Stimulated activated naive CD8-positive, alpha-beta T cell treated with anti-CD3 and anti-CD28 coated beads, Interleukin-15, amount 100 ng/mL, for 72 hours (primary cell): ENCODE measurements at places on chromosomes 13 and 19.

- peak; percentile 37 for DNase-seq
Observed at GRCh38 chr13:78978381-78978998, 319.5 kb upstream of the OBI1 start.

- DNase-seq, result no peak
Observed at GRCh38 chr13:65606622-65607021, 1623.5 kb downstream of the PCDH9 start.

DNA sequence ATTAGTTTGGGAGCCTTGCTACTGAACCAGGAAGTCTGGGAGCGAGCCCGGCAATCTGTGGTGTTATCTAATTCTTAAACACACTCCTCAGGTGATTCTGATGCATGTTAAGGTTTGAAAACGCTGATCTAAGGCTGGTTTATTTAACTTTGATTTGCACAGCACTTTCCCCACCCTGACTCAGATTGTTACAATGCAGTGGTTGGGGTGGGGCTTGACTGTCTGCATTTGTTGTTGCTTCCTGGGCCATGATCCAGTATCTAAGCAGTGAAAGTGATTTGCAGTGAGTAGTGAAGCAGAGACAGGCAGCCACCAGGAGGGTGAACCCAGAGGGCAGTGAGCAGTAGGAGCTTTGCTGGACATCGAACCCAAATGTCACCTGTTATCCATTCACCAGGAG, 81.6 kb upstream of the ARGLU1 start:
- no peak for DNase-seq

DNA sequence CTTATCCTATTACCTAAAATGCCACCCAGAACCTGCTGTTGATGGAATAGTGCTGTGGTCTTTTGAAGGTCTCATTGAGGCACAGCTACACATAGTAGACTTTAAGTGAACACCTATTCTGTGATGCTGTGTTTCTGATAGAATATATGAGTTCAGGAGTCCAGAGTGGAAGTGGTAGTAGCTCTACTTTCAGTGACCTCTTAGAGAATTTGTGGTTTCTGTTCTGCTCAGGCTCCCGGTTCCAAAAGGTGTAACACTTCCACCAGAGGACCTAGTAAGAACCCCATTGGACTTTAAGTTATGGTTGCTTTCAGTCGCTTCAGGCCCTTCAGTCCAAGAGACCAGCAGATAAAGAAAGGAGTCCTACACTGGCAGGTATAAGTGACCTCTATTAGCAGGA, 11.4 kb upstream of the MYCBP2 start:
- no peak for DNase-seq

DNA sequence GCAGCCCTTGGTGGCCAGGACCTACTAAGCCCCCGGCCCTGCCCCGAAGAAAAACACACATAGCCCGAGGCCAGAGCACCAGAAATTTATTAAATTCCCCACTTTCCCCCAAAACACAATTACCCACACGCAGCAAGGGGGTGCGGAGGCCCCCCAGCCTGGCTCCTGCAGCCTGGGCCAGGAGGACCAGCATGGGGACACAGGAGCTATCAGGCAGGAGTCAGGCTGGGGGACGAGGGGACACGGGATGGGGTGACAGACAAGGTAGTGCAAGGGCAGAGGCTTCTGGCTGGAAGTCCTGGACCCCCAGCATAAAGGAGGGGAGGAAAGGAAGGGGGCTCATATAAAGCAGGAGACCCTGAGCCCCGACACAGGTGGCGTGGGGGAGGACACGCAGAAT, 3.1 kb downstream of the RNU6-9 start:
- DNase-seq, result no peak

GRCh38 chr13:43802511-43802910, 15.7 kb upstream of the ENOX1 start:
- no peak for DNase-seq

DNA sequence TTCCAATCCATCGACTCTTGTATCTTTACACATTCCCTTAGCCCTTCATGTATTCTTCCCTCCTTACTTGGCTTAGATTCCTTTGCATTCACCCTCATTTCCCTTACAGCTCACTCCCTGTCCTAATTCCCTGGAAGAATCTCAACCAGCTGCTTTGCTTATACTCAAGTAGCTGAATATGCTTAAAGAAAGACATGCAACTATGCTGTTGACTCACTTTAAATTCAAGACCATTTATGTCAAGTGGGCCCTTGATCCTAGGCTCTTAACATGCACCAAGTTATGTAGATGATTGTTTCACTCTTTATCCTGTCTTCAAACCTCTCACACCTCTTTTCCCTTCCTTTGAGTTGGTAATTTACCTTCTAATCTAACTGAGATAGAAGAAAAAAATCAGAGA, 7.4 kb downstream of the CCDC122 start:
- DNase-seq, result no peak

GRCh38 chr19:57570707-57571106, 8.0 kb downstream of the ZNF416 start:
- DNase-seq, result no peak

GRCh38 chr19:31890230-31890629, 455.2 kb upstream of the ZNF507 start:
- no peak for DNase-seq

DNA sequence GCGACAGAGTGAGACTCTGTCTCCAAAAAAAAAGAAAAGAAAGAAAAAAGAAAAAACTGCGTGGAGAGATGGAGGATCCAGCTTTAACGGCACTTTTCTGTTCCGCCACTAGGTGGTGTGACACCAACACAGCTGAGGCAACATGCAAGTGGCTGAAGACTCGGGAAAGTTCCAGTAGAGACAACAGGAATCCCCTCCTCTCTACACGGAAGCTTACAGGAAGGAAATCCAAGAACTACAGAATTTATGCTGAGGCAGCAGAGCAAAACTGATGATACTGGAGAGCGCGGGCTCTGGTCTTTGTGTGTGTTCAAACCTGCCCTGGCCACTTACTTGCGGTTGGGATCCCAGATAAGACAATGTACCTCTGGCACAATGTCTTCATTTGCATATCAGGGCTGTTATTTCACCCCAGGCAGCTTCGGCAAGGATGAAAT, 9.9 kb downstream of the RANBP3 start:
- peak; percentile 58 for DNase-seq

DNA sequence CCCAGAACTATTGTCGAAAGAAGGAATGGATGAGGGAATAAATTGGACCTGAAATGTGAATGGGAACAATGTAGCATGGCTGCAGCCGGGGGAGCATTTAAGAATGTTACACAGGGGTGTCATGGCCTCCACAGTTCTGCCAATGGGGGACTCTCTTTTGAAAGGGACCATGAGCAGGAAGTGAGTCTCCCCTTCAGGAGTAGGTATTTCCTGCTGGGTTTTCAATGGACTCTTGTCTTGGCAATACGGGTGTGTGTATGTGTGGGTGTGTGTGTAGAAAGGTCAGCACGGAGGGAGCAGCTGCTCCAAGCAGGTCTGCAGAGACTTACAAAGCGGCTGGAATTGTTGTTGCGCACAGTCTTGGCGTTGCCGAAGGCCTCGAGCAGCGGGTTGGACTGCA, 24.4 kb downstream of the MYO1F start:
- DNase-seq, result no peak

DNA sequence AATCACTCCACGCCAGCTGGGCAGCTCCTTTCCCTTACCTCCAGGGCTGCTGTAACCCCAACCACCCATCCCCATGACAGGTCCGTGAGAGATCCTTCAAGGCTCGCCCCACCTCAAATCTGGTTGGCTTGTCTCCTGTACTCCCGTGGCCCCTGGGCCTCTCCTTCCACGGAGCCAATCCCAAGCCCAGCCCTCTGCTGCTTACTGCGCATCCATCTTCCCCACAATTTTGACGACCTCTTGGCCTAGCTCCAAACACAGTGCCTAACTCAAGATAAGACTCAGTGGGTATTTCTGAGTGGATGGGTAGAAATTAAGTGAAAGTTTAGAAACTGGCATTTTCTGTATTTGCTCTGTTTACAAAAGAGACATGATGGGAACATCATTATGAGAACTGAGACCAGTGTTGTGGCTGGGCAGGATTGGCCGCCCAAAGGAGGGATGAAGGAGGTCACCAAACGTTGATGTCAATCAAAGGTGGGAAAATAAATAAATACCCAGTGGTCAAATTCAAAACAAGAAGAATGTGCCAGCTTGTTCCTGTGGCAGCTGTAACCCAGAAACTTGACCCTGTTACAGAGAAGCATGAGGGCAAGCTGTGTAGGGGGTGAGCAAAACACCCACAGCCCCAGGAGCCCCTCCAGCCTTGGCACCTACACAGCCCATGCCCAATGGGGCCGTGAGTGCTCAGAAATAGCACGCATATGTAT, 162.2 kb downstream of the ABCC4 start:
- DNase-seq, result no peak

- DNase-seq, result peak; percentile 52
Observed at GRCh38 chr19:34145741-34146202, 26.5 kb upstream of the LSM14A start.

GRCh38 chr13:45084515-45084914, 35.8 kb upstream of the GTF2F2 start:
- no peak for DNase-seq

GRCh38 chr13:77388944-77389624, 62.2 kb upstream of the MYCBP2 start:
- no peak for DNase-seq

- no peak for DNase-seq
Observed at GRCh38 chr13:113273851-113274590, 23.0 kb upstream of the LAMP1 start.

DNA sequence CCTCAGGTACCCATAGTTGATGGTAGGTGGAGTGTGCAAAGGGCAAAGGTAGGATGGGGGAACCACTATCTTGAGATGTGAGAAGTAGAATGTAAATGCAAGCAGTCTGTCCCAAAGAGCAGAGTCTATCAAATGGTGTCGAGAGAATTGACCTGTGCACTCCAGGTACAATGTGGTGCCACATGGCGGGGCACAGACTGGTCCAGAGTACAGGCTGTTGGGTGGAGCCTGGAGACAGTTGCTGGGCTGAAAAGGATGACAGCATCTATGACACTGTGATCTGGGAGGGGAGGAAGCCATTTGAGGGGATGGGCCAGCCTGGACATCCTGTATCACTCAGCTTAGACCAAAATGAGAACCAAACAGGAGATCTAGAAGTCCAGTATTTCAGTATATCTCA, 180.6 kb downstream of the ABCC4 start:
- DNase-seq, result no peak

GRCh38 chr19:29014857-29015436, 198.0 kb downstream of the UQCRFS1 start:
- DNase-seq, result no peak

- no peak for DNase-seq
Observed at GRCh38 chr13:84903391-84903790, 895.8 kb downstream of the SLITRK6 start.

- DNase-seq, result no peak
Observed at GRCh38 chr13:105740739-105741138, 794.7 kb downstream of the EFNB2 start.

GRCh38 chr13:20137875-20138274, 23.0 kb downstream of the GJA3 start:
- DNase-seq, result no peak

- DNase-seq, result no peak
Observed at GRCh38 chr19:13887018-13887436, 10.1 kb downstream of the NANOS3 start.

DNA sequence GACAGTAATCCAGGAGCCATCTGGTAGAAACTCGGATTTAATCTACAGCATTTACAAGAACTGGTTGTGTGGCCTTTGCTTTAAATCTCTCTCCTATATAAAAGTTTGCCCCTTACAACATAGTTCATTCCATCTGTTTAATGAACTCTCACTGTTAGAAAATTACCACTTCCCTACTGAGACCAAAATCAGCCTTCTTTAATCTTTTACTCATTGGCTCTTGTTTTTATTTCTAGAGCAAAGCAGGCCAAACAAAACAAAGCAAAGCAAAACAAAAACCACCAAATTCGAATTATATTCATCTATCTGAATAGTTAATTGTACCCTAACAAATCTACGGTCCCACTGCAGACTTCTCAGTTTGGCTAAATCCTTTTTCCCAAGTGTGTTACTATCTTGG, 127.0 kb downstream of the UGGT2 start:
- no peak for DNase-seq

GRCh38 chr13:64066711-64067110, 2651.1 kb upstream of the PCDH20 start:
- DNase-seq, result no peak

DNA sequence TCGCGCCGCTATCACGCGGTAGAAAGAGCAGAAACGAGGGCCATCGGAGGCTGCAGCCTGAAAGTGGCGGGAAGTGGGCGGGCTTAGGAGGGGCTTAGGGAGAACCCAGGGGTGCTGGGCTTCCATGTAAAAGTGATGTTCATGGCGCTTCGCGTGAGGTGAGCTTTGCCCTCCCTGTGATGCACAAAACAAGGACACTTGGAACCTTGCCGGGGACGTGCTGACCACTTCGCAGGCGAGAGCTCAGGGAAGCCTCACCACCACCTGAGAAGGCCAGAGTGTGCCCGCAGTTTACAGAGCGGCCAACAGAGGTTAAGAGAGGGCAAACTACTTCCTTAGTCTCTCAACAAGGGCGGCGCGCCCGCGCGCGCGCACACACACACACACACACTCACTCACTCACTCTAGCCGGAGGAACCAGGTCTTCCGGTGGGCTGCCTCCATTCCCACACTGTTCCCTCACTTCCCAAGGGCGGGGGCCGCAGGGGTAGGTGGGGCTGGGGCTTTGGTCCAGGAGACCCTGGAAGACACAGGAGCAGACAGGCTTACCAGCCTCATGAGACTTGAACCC, 651 bp downstream of the GAPDHS start:
- peak; percentile 43 for DNase-seq

GRCh38 chr13:94090773-94091480, 388.6 kb downstream of the DCT start:
- no peak for DNase-seq

- DNase-seq, result no peak
Observed at GRCh38 chr13:31670831-31671617, 68.3 kb upstream of the RXFP2 start.

GRCh38 chr13:30679483-30680330, 55.6 kb upstream of the ALOX5AP start:
- DNase-seq, result peak; percentile 18

- no peak for DNase-seq
Observed at GRCh38 chr13:31351376-31351775, 151.6 kb downstream of the B3GLCT start.

DNA sequence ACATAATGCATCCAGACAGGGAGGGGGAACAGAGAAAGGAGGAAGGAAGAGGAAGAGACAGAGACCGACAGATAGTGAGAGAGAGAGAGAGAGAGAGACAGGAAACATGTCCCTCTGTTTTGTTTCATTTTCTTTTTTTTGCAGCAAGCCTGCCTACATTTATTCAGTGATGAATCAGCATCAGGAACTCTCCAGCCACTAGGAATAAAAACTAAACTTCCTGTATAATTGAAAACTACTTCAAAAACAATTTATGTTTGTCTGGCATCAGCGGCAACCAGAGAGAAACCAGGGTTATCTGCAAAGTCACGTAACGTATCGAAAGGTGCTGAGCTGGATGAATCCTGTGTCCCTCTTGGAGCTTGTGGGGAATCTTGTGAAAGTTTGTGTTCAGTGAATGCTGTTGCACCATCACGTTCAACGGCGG, 148.6 kb upstream of the SOX21 start:
- no peak for DNase-seq

DNA sequence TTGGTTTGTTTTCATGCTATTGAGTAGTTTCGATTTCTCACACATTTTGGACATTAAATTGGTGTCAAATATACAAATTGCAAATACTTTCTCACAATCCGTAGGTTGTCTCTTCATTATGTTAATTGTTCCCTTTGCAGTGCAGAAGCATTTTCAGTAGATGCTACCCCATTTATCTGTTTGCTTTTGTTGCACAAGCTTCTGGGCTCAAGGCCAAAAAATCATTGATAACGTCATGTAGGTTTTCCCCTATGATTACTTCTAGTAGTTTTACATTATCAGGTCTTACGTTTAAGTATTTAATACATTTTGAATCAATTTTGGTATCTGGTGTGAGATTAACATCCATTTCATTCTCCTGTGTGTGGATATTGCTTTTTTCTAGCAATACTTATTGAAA, 14.0 kb upstream of the ZNF347 start:
- DNase-seq, result no peak
